NCI-H2081 (cell line): ENCODE measurements at places on chromosomes 1 and 21.

GRCh38 chr1:62589321-62589720 lies 8.0 kb upstream of the ANGPTL3 start:
- no peak for DNase-seq

DNA sequence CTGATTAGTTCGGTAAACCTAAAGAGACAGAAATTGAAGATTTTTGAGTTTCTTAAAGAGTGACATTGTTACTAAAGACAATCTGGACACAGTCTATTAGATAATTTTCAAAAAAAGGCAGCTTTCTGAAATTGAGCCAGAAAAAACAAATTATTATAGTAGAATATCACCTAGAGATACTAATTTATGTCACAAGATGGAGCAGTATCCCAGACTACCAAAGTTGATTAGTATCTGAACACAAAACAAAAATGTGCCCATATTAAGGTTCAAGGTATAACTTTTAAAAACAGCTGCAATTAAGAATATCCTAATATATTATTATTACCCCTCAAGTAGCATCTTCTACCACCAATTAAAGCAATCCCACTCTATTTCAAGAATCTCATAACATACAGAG lies 40.5 kb upstream of the SYT2 start:
- no peak for DNase-seq

GRCh38 chr1:85111695-85112094 lies 63.4 kb upstream of the MCOLN3 start:
- no peak for DNase-seq

GRCh38 chr1:15961492-15961891 lies 14.4 kb downstream of the ZBTB17 start:
- DNase-seq: no peak

GRCh38 chr1:6269720-6270400 lies 9.0 kb upstream of the GPR153 start:
- DNase-seq: peak; percentile 64

GRCh38 chr1:184388319-184388889 lies 1.6 kb downstream of the C1orf21 start:
- no peak for DNase-seq

GRCh38 chr1:30005972-30006619 lies 717.3 kb downstream of the MATN1 start:
- DNase-seq: no peak

DNA sequence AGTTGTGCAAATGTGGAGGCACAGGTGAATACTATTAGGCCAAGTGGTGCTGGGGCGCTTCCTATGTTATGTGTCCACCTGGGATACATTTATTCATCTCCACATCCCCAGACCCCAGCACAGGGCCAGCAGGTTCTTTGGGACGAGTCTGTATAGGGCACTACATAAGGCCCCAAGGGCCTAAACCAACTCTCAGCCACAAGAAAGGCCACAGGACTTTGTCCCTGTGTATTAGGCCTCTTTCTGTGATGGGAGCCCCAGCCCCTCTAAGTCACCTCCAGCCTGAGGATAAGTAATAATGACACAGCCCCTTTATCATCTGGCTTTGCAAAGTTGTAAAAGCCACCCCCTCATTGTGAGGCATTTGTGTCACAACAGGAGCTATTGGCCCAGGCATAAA lies 79.2 kb upstream of the CD1D start:
- DNase-seq: no peak

- no peak for DNase-seq
Measured at GRCh38 chr1:168920456-168921094, 185.9 kb upstream of the ATP1B1 start.

- DNase-seq: peak; percentile 65
Measured at GRCh38 chr1:155093911-155094621, 15.4 kb downstream of the EFNA3 start.

GRCh38 chr1:112589766-112590165 lies 29.2 kb downstream of the ST7L start:
- no peak for DNase-seq

- no peak for DNase-seq
Measured at GRCh38 chr1:89457046-89457445, 67.6 kb upstream of the LRRC8B start.

GRCh38 chr1:168801032-168801745 lies 72.2 kb upstream of the DPT start:
- DNase-seq: no peak

GRCh38 chr1:100441651-100442050 lies 89.3 kb downstream of the CDC14A start:
- no peak for DNase-seq

GRCh38 chr1:61135291-61135690 lies 52.9 kb downstream of the NFIA start:
- DNase-seq: no peak

GRCh38 chr1:25774921-25775771 lies 24.8 kb upstream of the SELENON start:
- peak; percentile 56 for DNase-seq

GRCh38 chr1:12383786-12384185 lies 154.0 kb downstream of the VPS13D start:
- DNase-seq: no peak

- no peak for DNase-seq
Measured at GRCh38 chr1:59062743-59063142, 234.2 kb upstream of the FGGY start.

GRCh38 chr1:41884256-41885230 lies 34.2 kb downstream of the HIVEP3 start:
- no peak for DNase-seq

GRCh38 chr1:180966312-180966711 lies 53.6 kb downstream of the KIAA1614 start:
- no peak for DNase-seq

GRCh38 chr1:209751627-209752231 lies 4.1 kb upstream of the TRAF3IP3 start:
- no peak for DNase-seq

DNA sequence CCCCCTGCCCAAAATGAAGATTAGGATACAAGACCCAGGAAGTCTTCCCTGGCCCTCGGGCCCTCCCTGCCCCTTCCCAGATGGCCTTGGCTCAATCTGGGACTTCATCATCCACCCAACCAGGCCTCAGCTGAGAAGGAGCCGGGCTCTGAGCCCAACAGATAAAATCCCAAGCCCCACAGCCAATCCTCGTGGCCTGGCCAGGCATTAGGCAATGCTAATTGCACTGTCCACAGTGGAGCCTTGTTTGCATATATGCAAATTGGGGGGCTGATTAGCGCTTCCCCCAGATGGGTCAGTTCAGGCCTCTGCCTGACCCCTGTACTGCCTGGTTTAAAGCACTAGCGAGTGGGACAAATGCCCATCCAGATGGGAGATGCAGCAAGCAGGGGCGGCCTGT lies 34.9 kb downstream of the IGSF21 start:
- no peak for DNase-seq

DNA sequence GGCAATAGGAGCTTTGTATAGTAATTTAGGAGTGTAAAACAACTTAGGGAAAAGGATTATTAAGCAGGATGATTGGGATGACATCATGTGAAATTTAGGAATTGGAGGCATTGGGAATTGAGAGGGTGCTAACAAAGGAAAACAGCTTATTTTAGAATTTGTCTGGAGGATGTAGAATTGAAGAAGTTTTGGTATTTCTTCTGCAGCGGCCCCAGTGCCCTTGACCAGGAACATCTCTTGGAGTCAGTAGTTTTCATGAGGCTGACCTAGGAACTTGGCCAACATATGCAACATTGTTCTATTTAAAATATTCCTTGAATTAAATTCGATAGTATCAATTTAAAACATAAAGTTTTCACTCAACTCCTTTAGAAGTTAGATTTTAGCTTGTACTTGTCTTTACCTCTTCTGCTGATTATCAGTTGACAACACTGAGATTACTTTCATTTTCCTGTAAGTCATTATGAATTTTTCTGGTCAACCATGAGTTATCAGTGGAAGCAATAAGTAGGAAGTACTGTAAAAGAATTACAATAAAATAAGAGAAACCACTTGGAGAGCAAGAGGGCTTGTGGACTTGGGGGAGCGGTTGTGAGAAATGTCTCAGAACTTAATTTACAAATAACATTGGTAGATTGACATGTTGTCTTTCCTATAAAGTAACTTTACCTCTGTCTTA lies 52.8 kb downstream of the DYRK1A start:
- DNase-seq: no peak

- no peak for DNase-seq
Measured at GRCh38 chr1:94334764-94335163, 83.4 kb upstream of the ABCD3 start.

GRCh38 chr21:35234725-35235124 lies 185.6 kb upstream of the RUNX1 start:
- DNase-seq: no peak

DNA sequence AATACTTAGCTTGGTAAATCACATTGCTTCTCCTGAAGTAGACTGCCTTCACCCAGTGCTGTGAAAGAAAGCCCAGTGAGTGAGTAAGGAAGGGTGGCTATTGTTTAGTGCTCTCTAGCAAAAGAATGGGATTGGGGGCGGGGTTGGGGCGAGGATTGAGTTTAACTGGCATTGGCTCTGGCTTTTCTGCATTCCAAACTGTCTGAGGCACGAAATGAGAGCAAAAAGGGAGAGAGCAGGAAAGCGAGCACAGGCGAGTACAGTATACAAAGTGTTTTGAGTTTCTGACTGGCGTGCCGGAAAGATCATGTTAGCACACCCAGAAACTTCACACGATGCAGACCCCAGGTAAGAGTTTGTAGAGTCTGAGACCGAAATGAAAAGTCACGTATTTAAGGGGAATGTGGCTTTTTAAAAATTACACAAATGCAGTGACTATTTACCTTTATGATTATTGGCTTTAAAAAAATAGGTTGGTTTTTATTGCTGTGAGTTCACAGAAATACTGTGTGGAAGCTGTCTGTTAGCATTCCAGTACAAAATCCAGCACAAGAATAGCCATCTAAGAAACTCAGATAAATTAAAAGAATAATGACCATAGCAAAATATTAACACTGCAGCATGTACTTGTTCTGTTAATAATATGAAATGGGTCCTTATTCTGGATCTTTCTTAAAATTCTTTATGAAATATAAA lies 155.4 kb downstream of the CLEC20A start:
- DNase-seq: no peak

DNA sequence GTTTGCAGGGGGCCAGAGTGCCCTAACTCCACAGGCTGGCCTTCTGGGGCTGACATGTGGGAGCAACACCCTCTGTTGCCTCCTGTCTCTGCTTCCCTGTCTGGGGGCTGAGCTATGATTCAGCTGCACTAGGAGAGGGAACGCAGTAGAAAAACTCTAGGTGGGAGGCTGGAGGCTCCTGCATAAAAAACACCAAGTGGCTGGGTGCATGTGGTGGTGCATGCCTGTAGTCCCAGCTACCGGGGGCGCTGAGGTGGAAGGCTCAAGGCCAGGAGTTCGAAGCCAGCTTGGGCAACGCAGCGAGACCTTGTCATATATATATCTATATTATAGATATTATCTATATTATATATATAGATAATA lies 5.6 kb downstream of the KIF17 start:
- DNase-seq: no peak

DNA sequence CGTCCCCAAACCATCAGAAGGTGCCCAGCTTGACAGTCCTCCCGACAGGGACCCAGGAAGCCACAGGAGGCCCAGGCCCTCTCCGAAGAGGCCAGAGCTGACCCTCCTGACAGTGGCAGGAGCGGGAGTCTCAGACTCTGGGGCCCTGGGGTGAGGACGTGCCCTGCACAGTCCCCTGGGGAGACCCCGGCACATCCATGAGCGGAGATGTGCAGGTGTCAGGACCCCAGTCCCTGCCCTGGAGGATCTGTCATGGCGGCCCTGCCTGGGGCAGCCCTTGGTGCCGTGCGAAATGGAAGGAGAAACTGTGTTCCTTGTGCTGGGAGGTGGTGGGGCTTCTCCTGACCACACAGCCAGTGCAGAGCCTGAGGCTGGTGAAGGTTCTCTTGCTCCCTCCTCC lies 55.8 kb downstream of the OBSCN start:
- no peak for DNase-seq

DNA sequence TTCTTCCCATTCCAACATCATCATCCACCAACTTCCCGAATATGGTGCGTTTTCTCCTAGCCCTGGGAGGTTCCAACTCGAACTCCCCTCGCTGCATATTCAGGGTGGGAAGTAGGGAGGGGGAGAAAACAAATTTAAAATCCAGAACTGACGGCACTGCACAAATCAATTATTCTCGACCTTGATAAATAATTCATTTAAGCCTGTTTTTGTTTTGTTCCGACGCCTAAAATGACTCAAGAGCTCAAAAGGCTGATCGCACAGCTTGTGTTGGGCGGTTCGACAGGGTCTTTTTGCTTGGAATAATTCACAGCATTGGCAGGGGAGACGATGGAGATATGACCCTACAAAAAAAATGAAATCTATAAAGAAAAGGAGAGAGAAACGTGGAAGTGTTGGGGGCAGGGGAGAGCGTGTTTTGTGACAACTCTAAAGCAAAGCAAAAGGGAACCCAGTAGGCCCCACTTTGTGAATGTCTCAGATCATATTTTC lies 3.1 kb upstream of the BARHL2 start:
- DNase-seq: no peak

DNA sequence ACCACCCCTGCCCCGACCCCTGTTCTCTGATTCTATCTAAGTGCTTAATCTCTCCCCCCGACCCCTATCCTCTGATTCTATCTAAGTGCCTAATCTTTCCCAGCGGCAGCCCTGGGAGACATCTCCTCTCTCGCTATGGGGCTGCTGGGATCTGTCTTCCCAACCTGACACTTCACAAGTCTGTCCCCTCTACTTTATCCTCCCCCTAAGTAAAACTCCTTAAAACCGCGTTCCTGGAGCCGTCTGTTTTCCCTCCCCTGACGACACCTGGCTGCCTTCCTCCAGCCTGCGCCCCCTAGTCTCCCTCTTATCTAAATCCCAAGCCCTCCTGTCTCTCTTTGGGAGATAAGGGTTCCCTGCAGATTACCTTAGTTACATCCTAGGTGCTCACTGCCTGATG lies 30.5 kb downstream of the EPHB2 start:
- no peak for DNase-seq

- no peak for DNase-seq
Measured at GRCh38 chr1:204400882-204401510, 10.6 kb downstream of the PPP1R15B start.

DNA sequence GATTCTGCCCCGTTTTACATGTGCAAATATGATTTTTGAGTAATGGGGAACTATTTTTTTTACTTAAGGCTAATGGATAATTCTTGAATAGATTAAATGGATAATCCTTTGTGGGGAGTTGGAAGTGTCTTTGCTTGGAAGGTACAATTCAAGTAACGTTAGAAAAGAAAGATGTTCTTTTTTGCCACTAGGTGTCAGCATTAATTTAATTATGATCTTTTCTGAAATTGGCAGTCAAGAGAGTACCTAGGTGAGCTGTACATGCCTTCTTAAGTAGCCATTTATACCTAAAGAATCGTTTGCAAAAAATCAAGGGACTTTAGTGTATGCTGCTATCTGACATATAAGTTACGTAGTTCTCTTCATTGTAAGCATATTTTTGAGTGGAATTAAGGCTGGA lies 2.2 kb downstream of the FBXO28 start:
- peak; percentile 63 for DNase-seq

DNA sequence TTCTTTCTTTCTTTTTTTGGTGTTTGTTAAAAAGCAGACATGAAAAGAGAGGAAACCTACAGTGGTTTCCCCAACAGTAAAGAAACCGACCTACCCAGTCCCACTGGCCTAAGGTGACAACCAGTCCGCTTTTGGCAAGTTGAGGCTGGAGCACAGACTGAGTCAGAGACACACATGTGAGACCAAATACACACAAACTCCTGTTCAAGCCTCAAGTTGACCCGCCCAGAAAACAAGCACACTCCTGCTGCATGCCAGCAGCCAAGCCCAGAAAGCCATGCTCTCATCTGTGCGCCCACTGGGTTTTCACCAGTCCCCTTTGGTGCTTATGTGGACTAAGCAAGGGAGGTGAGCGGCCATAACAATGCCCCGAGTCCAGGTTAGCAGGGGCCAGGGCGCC lies 64.6 kb upstream of the GPR153 start:
- no peak for DNase-seq

GRCh38 chr1:205791568-205792180 lies 16.4 kb upstream of the RAB29 start:
- peak; percentile 67 for DNase-seq
